Erythroblast (primary cell): ENCODE measurements at places on chromosomes 2 and 18.
A peak's percentile ranks its signal among the peaks of the same experiment; 100 is the strongest.

DNA sequence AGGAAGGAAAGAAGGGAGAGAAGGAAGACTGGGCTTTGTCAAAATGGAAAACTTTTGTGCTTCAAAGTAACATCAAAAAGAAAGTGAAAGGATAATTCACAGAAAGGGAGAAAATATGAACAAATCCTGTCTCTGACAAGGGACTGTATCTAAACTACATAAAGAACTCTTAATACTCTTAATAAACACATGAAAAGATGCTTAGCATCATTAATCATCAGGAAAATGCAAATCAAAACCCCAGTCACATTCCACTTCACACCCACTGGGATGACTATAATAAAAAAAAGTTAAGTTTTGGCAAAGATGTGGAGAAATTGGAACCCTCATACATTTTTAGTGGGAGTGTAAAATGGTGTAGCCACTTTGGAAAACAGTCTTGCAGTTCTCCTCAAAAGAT is 11.8 kb upstream of the ZFP36L2 start:
- DNase-seq: no peak

DNA sequence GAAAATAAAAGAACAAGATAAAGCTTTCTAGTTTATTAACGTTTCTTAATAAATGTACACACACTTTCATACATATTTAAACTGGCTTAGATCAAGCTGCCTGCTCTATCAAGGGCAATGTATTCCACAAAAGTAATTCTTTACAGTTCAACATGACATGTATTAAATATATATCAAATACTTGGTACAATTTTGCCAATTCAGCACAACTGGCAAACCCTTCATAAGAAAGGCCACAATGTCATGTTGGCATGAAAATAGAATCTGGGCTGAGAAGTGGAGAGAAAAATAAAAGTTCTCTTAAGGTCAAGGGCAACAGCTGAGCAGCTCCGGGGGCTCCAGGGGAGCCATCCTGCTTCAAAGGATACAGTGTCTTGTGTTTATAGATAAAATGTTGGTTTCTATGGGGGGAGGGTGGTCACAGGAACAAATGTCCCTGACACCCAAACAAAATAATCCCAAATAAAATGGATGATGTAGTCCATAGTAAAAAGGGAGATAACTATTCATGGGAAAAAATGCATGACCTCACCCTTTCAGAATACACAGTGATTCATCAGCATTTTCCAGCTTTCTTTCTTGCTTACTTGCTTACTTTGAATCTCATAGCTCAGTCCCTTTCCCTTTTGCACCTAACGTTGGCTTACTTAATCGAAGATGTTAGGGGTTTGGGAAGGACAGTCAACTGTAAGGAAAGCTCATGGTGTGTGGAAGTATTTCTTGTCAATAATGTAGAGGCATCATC is 494.9 kb downstream of the NYAP2 start:
- DNase-seq: no peak

- no peak for DNase-seq
Measured at GRCh38 chr18:37156330-37156942, 327.5 kb downstream of the KIAA1328 start.

GRCh38 chr2:159228081-159228581 is 58.4 kb downstream of the WDSUB1 start:
- DNase-seq: no peak

- DNase-seq: no peak
Measured at GRCh38 chr2:96250188-96250587, 15.6 kb downstream of the TMEM127 start.

DNA sequence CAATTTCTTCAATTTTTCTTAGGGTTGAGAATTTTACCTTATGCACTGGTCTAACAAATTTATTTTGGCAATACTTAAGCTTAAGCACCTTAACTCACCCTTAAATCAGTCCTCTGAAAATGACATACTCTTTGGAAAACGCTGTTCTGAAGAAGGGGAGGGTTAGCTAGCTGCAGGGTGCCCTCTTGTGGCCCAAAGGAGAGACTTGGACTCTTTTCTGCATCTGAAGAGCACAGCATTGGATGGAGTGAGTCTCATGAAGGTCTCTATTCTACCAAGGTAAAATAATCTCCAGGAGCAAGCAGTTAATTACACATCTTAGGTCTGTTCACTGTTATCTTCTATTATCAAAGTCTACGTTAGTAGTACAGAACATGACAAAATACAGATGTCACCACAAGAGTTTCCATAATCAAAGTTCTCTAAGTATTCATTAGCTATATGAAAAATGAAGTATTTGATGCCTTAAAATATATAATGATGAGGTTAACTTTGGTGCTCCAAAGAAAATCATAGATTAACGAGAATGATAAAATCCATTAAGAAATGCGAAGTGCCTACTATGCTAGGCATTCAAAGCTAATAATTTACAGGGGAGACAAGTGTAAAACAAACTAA is 24.4 kb downstream of the PUM2 start:
- DNase-seq: peak; percentile 75

- no peak for DNase-seq
Measured at GRCh38 chr2:215681799-215682596, 246.1 kb upstream of the FN1 start.

GRCh38 chr2:171383134-171383533 is 50.7 kb downstream of the METTL8 start:
- no peak for DNase-seq

- no peak for DNase-seq
Measured at GRCh38 chr18:22710673-22711191, 222.4 kb upstream of the RBBP8 start.

DNA sequence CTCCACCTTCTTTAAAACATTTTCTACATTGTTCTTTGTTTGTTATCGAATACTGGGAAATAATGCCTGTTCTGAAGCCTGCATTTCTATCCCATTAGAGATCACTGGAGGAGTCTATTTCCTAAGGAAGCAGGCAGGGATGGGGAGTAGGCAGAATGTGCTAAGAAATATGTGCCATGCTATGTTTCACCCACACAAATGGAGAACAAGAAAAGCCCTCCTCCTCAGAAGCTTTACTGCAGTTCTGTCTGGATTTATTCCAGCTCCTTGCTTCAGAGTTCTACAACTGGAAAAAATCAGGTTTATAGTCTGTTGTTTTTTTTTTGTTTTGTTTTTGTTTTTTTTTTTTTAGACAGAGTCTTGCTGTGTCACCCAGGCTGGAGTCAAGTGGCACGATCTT is 825.1 kb downstream of the SLC4A3 start:
- no peak for DNase-seq

GRCh38 chr2:23492921-23493320 is 107.9 kb downstream of the KLHL29 start:
- DNase-seq: no peak

DNA sequence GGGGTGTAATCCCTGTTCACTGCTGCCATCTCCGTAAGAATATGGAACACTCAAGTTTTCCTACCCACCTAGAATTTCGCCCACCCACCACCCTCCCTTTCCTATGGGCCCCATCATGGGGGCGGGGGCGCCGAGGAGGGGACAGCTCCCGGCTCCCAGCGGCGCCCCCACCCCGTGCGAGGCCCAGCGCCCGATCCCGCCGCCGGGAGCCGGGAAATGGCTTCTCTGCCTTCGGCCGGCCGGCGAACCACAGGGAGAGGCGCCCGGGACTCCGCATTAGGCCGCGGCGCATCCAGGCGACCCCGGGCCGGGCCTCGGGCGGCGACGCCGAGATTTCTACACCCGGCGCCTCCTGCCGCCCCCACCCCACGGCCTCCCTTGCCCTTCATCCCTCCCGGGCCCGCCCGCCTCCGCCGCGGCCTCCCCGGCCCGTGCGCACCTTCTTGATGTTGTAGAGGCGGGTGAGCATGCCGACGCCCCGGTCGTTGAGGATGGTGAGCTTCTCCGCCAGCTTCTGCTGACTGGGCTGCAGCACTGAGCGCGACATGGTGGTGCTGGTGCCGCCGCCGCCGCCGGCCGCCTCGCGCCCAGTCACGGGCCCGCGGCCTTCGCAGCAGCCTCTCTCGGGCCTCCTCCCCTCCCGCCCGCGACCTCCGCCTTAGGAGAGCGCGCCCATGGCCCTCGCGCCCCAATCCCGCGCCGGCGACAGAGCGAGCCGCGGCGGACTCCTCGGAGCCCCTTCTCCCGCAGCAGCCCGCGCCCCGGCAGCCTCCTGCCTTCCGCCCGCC is 510 bp downstream of the NCKAP1 start:
- peak; percentile 88 for DNase-seq

DNA sequence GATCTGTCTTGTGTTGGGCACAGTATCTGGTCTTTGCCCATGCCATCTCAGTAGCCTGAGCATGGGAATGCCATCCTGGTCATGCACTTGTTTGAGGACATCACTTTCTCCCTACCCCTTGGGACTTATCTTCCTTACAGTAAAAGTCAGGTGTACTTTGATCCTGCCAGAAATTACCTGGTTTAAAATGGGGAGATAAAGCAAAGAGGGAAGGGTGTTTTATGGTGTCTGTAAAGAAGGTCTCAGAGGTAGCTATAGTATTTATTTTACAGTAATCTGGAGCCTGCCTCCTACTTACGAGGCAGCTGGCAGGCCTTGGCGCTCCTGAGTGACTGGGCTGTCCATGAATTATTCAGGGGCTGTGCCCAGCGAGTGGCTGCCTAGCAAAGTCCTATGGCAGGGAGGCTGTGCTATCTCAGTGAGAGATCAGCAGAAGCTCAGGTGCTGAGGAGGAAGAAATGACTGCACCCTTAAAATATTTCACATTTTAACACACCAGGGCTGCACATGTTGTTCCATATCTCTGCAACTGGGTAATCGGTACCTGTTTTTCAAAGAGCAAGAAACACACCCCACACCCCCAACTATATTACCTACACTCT is 93.9 kb downstream of the SPTBN1 start:
- no peak for DNase-seq

DNA sequence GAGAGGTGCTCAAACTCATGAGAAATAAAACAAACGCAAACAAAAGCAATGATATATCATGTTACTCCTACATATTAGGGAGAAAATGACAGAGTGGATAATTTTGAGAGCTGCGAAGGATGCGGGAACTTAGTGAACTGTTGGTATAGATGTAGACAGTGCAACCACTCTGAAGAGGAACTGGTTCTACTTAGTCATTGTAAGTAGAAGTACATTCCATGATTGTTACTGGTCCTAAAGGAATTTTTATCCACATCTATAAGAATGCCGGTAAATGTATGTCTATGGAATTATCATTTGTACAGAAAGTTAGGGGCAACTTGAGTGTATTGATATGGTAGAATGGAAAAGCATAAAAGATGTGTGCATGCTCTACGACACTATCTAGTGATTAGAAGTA is 1238.4 kb downstream of the LRP1B start:
- DNase-seq: no peak

DNA sequence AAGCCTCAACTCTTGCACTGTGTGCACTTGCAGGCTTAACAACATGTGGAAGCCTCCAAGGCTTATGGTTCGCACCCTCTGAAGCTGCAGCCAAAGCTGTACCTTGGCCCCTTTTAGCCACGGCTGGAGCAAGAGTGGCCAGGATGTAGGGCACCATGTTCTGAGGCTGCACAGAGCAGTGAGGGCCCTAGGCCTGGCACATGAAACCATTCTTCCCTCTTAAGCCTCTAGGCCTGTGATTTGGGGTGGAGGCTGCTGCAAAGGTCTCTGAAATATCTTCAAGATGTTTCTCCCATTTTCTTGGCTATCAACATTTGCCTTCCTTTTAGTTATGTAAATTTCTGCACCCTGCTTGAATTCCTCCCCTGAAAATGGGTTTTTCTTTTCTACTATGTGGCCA is 161.9 kb upstream of the SPATS2L start:
- DNase-seq: no peak

DNA sequence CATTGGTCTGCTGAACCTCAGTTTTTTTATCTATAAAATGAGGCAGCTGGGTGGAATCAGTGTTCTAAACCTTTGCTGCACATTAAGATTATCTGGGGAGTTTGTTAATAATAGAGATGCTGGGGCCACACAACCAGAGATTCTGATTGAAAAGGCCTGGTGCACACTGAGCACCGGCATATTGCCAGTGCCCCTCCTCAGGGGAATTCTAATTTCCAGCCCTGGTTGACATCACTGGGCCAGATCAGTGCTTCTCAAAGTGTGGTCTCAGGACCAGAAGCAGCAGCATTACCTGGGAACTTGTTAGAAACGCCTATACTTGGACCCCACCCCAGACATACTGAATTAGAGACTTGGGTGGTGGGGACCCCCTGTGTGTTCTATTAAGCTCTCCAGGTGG is 112.5 kb downstream of the SETBP1 start:
- DNase-seq: no peak

GRCh38 chr2:207891086-207891844 is 121.6 kb upstream of the FZD5 start:
- no peak for DNase-seq

DNA sequence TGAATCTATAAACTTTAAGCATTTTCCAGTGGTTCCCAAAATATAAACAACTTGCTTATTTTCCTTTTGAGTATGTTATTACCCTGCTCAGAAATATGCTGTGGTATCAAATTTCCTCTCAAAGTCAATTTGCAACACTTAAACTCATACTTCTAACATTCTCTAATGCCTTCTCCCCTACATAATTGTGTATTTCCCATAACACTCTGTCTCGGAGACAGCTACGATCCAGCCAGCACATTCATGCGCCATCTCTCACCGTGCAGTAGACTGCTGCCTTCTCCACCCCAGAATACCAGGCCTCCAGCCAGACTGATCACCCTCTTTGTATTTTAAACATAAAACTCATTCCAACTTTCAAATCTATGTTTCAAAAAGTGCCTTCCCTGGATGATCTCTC is 41.8 kb downstream of the TIMM21 start:
- no peak for DNase-seq

DNA sequence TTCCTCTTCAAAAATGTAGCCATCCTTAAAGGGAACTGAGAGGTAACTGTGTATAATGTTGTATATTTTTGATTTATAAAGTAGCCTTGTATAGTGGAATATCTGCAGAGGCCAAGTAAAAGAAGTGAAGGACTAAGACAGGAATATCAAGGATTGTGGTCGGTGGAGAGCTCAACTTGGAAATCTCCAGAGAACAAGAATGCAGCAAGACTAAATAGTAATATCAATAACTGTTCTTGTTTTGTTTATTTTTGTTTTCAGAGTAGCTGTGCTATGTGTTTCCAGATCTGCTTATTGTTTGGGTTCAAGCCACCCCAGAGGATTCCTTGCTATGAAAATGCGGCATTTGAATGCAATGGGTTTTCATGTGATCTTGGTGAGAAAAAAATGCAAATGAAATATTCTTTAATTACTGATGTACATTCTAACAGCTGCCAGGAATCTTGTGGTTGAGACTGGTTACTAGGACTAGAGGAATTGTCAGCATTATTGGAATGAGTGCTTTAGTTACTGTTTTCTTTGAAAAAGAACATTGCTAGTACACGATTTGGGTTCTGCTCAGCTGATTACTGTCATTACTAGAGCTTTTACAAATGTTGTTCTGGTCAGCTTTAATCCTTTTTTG is 25.0 kb downstream of the FASTKD2 start:
- no peak for DNase-seq

- DNase-seq: no peak
Measured at GRCh38 chr2:80592106-80592505, 287.6 kb upstream of the LRRTM1 start.
